ENCODE measurements at places on chromosomes 3 and 15.
A peak's percentile ranks its signal among the peaks of the same experiment; 100 is the strongest.

- DNase-seq, result no peak
These were observed 592.1 kb upstream of the GBE1 start for GRCh38 chr3:82353306-82354171.

DNA sequence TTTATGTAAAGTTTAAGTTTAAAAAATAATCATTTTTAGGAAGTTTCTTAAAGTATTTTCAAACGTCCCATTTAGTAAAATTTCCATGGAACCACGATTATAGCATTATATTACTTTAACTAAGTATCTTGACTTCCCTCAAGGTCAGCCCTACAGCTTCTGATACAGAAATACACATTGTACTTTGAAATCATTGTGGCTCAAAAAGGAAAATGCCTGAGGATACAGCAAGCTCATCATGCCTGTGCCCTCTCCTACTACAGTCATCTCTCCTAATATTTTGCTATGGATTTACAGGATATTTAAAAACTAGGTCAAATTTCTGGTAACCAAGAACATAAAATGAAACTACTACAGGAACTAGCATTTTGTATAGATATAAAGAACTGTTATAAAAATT is 51.8 kb downstream of the GBE1 start:
- DNase-seq, result no peak

DNA sequence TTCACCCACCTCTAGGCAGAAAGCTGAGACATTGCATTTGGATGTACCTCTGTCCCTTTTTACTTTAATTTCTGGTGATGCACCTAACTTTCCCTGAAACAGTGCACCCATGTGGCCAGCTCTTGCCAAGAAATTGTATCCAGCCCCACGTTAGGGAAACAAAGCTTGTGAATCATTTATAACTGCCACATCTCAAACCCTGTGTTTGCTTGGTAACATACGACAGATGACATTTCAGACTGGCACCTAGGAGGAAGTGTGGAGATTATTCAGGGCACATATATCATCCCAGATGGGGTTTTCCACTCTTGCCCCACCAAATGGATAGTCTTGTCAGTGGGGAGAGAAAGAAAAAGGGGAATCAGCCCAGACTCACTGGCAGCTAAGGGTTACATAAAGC is 2.1 kb downstream of the CYB561D2 start:
- DNase-seq, result no peak

DNA sequence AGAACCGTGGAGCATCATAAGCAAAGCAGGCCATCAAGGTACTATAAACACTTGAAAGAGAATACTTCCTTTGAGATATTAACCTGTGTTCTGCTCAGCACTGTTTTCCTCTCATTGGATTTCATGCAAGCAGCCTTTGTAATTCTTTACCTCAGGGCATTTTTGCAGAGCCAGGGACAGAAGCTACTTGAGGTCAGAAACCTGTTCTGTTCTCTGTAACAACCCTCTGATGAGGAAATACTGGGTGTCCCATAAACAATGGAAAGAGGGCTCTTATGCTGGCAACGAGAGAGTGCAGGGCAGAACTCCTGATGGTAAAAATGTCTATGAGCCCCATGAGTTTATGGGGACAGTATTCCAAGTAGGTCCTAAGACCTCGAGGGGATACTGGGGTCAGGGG is 66.0 kb downstream of the DCLK3 start:
- no peak for DNase-seq

GRCh38 chr3:135895106-135895733 is 70.3 kb upstream of the PPP2R3A start:
- peak; percentile 20 for DNase-seq

GRCh38 chr3:43388915-43389314 is 102.6 kb downstream of the SNRK start:
- no peak for DNase-seq

GRCh38 chr15:89506026-89506686 is 9.8 kb upstream of the RHCG start:
- DNase-seq, result no peak

DNA sequence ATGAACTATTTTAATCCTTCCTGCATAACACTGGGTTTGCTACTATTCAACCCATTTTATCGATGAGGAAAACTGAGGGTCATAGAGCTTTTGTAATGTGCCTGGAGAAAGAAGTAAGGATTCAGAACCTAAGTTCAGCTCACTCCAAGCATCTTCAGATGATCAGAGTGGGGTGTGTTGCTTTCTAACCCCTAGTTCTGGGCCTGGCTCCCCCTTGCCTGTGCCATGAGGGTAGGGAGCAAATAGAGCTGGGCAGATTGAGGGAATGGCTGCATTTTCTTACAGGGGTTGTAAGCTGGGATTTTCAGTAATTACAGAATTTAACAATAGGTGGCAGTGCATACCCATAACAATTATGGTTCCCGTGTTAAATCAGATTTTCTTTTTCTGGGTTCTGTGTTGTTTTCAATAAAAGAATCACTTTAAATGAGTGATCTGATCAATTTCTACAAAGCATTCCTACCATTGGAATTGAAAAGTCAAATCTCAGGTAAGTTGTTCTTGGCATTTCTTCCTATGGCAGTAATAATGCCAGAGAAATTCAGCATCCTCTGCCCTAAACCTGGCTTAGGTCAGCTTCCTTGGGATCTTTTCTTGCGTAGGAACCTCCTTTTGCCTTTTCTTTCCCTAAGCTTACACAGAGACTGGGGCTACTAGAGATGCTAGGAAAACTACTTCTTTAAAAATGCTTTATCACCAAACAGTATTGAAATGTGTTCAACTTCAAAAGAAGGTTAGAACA is 103.8 kb upstream of the IL12A start:
- no peak for DNase-seq

DNA sequence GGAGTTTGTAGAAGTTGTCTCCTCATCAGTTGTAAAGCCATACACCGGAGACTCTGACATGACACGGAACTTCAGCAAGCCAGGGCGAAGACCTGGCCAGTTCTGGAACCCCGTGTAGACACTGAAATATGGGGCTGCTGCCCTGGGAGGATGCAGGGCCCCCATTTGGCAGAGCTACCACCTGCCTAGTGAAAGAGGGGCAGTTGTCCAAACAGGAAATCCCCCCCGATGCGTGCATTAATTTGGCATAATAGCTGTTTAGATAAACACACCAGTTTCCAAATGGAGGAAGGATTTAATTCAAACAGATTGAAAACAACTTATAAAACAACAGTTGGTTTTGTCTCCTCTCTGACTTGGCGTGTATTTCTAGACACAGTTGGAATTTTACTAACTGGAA is 357.2 kb downstream of the GABRG3 start:
- no peak for DNase-seq

DNA sequence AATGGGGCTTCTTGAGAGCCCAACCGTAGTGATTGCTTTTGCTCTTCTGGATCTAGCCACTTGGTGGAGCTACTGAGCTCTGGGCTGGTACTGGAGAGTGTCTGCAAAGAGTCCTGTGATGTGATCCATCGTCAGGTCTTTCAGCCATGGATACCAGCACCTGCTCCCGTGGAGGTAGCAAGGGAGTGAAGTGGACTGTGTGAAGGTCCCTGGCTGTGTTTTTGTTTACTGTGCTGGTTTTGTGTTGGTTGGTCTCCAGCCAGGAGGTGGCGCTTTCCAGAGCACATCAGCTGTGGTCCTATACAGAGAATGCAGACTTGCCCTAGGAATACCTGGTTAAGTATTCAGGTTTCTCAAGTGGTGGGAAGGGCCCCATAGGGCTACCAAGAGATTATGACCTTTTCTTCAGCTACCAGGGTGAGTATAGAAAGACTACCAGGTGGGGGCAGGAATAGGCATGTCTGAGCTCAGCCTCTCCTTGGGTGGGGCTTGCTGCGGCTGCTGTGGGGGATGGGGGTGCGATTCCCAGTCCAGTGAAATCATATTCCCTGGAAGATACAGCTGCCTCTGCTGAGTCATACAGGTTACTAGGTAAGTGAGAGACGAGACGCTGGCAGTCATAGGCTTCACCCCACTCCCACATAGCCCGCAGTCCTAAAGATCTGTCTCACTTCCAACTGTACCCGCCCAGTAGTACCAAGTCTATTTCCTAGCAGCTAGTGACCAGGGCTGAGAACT is 733.7 kb downstream of the ZNF385D start:
- DNase-seq, result no peak

GRCh38 chr3:46613313-46614005 is 1.1 kb downstream of the FAM240A start:
- DNase-seq, result no peak

DNA sequence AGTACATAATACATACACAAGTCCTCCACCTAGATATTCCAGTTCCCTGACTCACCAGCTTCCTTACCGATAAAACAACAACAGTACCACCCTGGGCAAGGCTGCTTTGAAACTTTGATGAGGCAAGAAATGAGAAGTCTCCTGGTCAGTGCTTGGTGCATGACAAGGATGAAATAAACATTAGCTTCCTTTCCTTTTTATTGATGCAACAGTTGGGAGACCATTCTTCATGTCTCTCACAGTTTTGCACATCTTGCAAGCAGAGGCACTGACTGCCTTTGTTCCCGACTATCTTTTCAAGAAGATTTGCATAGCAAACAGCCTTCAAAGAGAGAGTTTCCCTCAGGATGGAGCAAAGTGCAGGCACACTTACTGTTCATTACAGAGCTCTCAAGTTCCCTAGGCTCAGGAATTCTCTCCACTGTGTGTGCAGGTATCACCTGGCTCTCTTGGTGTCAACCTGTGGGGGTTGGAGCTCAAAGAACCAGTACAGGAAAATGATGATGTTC is 65.2 kb downstream of the MYLK start:
- DNase-seq, result no peak

GRCh38 chr15:41631880-41632470 is 28.2 kb upstream of the MGA start:
- DNase-seq, result no peak

GRCh38 chr15:68080334-68080733 is 26.2 kb downstream of the PIAS1 start:
- no peak for DNase-seq

DNA sequence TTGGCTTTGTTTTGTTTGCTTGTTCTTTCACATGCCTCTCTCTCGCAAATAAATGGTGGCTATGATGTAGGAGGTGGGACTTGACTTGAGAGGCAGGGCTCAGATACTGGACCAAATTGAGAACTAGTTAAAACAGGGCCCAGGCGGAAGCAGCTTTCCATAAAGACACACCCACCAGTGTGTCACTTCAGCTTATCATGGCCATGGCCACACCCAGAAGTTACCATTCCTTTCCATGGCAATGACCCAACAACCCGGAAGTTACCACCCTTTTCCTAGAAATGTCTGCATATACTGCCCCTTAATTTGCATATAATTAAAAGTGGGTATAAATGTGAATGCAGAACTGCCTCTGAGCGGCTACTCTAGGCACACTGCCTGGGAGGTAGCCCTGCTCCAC is 62.6 kb upstream of the CNTN4 start:
- DNase-seq, result no peak

DNA sequence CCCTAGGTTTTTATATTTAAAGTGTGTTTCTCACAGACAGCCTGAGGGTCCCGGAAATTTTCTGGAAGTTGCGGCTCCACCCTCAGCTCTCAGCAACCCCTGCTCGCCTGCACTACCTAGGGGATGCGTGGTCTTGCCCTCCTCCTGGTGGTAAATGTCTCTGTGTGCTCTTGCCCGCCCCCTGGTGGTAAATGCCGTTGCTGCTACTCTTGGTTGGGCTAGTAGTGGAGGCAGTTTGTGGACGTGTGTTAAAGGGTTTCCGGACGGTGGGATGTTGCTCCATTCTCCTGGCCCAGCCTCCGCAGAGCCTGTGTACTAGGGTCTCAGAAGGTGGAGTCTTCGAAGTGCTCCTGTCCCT is 27.4 kb downstream of the STOML1 start:
- peak; percentile 10 for DNase-seq

DNA sequence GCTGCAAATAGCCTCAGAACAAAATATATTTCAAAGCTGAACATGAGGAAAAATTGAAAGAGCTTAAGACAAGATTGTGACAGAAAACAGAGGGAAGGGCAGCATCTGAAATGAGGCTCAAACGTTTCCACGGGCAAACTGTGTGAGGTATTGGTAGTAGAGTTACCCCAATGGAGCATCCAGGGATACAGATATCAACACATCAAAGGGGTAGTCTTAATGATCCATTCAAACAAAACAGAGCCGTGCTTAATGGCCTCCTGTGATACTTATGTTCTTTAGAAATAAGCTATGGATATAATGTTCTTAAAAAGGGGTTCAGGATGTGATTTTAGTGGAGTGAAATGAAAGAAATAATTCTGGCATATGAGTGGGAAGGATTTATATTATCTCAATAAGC is 430.3 kb upstream of the PDZRN3 start:
- DNase-seq, result no peak

DNA sequence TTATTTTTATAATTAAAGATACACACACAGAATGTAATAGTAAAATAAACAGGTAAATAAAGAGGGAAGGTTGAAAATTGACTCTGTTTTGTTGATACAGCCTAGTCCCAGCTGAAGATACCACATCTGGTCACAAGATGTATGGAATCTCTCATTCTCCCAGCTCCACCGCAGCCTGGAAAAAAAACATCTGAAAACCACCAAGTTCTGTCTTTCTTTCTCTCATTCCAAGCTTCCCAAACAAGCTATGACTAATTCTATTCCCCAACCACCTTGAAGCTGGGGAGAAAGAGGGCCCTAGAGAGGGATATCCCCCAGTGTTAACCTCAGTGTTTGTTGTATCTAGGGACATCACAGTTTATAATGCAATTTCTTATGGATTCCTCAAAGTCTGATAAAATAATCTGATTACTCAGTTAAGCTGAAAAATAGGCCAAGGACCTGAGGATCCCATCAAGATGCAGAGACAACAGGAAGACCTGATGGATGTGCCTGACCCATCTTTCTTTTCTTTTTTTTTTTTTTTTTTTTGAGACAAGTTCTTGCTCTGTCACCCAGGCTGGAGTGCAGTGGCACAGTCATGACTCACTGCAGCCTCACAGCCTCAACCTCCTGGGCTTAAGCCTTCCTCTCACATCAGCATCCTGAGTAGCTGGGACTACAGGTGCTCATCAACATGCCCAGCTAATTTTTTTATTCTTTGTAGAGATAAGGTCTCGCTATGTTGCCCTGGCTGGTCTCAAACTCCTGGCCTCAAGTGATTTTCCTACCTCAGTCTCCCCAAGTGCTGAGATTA is 38.1 kb downstream of the SRGAP3 start:
- DNase-seq, result no peak

GRCh38 chr15:40469776-40470390 is 901 bp upstream of the CHST14 start:
- DNase-seq, result no peak

GRCh38 chr3:148075771-148076716 is 621.7 kb upstream of the AGTR1 start:
- no peak for DNase-seq

- no peak for DNase-seq
These were observed 75.7 kb upstream of the SLC4A7 start for GRCh38 chr3:27559835-27560234.

DNA sequence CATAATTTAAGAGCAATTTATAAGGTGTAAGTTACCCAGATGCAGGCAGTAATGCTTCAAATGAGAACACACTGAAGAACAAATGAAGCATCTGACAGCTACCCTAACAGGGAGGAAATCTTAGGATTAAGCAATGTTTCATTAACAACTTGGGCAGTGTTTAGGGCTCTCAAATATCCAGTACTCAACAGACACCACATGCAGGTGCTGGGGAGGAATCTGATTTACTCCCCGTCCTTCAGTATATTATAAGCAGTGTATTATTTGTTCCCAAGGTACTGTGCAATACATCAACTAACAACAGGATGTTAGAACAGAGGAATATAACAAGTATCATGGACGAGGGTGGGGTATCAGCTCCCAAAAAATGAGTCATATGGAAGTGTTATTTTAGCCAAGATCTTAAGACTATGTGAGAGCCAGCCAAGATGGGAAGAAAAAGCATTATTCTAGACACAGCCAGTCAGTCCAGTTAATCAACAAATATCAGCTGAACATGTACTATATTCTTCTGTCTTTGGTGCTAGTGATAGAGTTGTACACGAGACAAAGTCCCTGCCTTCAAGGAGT is 20.4 kb downstream of the BTBD1 start:
- no peak for DNase-seq

All from NCI-H187 treated with DMSO at 0.1 percent for 48 hours (cell line).